ENCODE measurements at places on chromosomes 7 and 10. TPM values are rescaled to one million over a fixed set of nuclear protein-coding genes. Genes with fewer than 3 reads are reported as not detected.

DNA sequence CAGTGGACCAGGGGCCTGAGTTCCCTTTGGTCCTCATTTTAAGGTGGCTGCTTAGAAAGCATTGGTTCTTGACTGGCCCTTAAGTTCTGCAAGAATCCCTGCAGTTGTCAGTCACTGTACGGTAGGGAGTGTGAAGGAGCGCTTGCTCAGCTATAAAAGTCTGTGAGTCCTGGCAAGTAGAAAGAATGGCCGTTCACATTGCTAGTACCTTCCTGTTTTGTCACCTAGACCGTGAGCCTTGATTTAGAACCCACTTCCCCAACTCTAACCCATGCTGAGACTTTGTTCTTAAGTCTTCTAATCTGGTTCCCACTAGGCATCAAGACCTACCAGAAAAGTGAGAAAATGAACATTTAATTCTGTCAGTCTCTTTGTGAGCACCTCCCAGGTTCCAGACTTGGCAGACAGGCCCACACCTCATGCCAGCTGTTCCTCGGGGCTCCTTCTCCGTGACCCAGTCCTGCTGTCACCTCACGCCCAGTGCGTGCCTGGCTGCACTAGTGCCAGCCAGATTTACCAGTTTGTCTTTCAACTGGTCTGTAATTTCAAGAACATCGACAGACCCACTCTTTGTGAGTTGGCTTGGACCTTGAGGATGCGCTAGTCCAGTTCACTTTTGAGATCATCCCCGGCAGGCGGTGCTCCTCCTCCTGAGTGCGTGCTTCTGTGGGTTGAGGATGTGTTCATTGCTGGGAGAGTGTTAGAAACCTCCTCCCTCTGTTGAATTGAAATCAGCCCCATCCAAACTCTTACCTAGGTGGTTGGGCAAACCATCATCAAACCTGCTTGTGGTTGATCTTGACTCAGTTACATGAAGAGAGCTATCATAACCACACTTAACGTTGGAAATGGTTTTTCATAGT lies 78.5 kb downstream of the SHH start:
- no peaks in the 10 kb centered on the region for H3K4me1 ChIP-seq
- H3K4me3 ChIP-seq: no peak overlapping the region
- no peak overlapping the region for H3K27ac ChIP-seq
- no peaks in the 10 kb centered on the region for H3K36me3 ChIP-seq
- DNase-seq: no peak

DNA sequence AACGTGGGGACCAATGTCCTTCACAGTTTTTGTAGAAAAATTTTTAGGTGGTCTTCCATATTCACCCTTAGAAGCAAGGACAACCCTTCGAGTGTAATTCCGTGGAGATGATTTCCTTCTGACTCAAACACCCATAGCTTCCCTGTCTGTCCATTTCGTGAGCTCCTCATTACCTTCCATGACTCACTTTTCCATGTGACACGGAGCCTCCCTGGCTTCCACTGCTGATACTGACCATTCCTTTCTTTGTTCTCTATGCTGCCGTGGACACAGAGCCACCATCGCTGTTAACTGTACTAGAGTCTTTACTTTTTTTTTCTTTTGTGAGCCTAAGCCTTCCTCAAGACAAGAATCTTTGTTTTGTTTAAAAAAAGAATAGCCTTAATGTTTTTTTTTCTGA lies 12.5 kb upstream of the ARMS2 start:
- H3K4me3 ChIP-seq: no peak overlapping the region
- no peak overlapping the region for H3K27ac ChIP-seq
- no peaks in the 10 kb centered on the region for H3K27me3 ChIP-seq

GRCh38 chr10:92697663-92698511 lies 8.1 kb downstream of the HHEX start:
- H3K27me3 ChIP-seq: peaks cover 5% of the 10 kb centered on the region
- no peak for DNase-seq
- H3K27ac ChIP-seq: no peak overlapping the region
- no peaks in the 10 kb centered on the region for H3K4me1 ChIP-seq
- no peaks in the 10 kb centered on the region for H3K36me3 ChIP-seq

GRCh38 chr10:63503395-63503794 lies 17.8 kb upstream of the REEP3 start:
- no peaks in the 10 kb centered on the region for H3K27me3 ChIP-seq
- peaks cover 15% of the 10 kb centered on the region for H3K4me1 ChIP-seq
- peak overlapping the region; percentile 51 for H3K27ac ChIP-seq
- H3K36me3 ChIP-seq: no peaks in the 10 kb centered on the region

The CALCR gene
- 0.80 TPM for total RNA-seq

The COL13A1 gene
- total RNA-seq: 0.73 TPM
